ENCODE measurements at places on chromosomes 13 and 19.

GRCh38 chr13:40271931-40272775 lies 394.3 kb downstream of the FOXO1 start:
- no peak for DNase-seq

DNA sequence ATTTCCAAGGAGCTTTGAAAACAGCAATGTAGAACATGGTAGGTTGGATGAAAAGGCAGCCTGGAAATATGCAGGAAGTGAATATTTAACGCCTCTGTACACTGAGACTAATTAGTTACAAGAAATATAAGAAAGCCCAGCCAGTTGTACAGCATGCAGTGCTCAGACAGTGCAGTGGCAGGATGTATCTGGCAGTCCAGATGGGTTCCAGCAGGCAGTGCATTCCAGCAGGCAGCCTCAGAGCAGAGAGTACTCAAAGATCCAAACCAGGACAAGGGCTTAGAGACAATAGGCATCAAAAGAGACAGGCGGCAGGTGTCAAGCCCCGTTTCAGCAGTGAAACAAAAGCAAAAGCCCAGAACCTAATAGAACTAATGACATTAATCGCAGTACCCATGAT lies 2776.3 kb downstream of the PCDH9 start:
- DNase-seq = no peak

GRCh38 chr13:101382086-101382485 lies 34.2 kb downstream of the NALCN start:
- DNase-seq = no peak

- peak; percentile 33 for DNase-seq
These were observed 1.1 kb downstream of the INSR start for GRCh38 chr19:7292950-7293761.

- peak; percentile 70 for DNase-seq
These were observed 20.6 kb downstream of the FFAR2 start for GRCh38 chr19:35468637-35469036.

- DNase-seq = no peak
These were observed 9.3 kb downstream of the RAB3D start for GRCh38 chr19:11330127-11330526.

DNA sequence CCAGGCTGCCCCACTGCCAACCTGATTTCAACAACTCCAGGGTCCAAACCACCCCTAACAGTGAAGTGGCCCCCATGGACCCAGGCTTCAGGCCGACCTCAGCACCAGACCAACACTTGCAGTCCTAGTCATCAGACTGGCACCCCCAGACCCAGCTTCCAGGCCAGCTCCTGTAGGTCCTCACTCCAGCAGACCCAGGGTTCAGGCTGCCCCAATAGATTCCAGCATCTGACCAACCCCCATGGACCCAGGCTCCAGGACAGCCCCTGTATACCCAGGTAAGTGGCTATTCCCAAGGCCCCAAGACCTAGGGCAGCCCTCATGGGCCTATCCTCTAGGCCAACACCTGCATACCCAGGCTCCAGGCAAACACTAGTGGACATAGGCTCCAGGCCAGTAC lies 193.8 kb upstream of the OBI1 start:
- DNase-seq = no peak

- no peak for DNase-seq
These were observed 2.4 kb downstream of the RAB3D start for GRCh38 chr19:11337080-11337479.

- no peak for DNase-seq
These were observed 520 bp downstream of the LGALS4 start for GRCh38 chr19:38812009-38812840.

DNA sequence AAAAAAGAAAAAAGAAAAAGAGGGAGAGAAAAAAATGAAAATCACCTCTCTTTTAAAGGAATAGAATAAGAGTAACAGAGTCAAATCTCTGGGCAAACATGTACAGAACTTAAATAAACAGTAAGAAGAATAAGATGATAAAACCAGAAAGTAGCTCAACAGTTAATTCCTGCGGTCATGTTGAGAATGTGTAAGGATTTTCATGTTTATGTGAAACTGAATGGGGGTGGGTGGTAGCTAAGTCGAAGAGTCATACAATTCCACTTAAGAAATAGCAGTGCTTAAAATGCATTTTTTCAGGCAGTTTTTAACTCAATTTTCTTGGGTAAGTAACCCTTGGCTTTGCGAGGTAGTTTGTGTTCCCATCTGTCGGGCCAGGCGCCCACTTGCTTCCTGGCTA lies 60.9 kb downstream of the PEX11G start:
- no peak for DNase-seq

GRCh38 chr13:43472339-43472738 lies 314.4 kb downstream of the ENOX1 start:
- no peak for DNase-seq

GRCh38 chr13:19782049-19782726 lies 557 bp downstream of the PSPC1 start:
- no peak for DNase-seq

DNA sequence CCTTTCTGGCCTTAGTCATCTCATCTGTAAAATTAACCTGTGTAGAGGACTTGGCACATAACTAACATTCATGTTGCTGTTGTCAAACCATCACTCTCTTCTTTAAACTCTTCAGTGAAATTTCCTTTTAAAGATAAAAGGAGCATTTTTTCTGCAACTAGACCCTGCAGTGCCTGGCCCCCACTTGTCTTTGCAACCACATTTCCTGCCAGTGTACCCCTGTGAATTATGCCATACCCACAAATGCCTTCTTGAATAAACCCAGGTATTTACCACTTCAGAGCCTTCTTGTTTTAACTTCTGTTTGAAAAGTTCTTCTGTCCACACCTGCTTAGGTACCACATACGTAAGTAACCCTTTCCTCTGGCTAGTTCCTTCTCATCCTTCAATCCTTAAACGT lies 118.8 kb downstream of the CDK8 start:
- no peak for DNase-seq

DNA sequence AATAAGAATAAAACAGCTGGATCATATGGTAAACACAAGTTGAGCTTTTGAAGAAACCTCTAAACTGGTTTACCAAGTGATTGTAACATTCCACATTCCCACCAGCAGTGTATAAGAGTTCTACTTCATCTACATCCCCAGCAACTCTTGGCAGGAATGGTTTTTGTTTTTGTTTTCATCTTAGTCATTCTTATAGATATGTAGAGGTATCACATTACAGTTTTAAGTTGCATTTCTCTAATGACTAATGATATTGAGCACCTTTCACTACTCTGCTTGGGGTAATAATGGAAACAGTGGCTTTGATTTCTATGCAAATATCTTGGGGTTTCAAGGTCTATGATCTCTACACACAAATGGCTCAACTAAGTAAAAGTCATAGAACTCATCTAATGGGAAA lies 614.5 kb downstream of the TBC1D4 start:
- DNase-seq = no peak

GRCh38 chr13:41276824-41277223 lies 13.4 kb upstream of the MTRF1 start:
- DNase-seq = no peak

DNA sequence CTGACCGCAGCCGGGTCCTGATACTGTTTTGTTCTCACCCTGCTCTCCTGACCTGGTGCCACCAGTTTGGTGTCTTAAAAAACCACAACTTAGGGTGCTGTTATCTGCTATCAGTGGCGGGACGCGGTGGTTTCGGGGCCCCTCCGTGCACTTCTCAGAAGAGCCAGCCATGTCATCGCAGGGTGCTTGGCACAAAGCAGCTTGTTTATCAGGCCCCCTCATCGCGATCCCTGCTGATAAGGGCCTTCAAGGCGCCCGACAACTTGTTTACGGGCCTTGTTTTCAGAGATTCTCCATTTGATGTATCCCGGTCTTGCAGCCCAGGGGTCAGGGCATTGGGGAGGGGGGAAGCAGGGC lies 58.1 kb upstream of the KLF2 start:
- DNase-seq = no peak

DNA sequence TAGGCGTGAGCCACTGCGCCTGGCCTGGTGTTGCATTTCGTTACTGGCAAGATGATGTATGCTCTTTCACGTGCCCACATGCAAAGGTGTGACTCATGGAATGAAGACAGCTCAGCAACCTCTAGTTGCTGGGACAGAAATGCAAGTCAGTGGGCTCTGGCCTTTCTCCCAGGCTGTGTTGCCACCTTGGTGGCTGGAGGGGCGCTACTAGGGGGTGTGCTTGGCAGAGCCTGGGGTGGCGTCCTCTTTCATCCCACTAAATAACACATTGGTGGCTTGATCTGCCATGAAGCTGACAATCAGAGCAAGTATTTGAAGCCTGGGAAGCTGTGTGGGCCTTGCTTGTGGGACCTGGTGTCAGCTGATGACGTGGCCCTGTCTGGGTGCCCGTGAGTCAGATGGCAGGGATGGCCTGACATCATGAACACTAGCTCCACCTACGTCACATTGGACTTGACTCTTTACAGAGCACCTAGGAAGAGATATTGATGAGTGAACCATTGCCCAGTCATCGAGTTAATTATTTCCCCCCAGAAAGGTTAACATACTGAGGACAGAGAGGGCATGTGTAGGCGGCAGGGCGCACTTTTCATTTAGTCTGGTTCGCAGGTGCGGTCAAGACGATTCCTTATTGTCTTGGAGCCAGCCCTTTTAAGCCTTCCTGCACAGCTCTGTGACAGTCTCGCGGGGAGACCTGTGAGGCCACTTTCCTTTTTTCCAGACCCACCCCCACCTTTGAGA lies 154.2 kb downstream of the TM9SF2 start:
- no peak for DNase-seq
